ENCODE measurements at places on chromosomes 1 and 21.

- DNase-seq: peak; percentile 50
Measured at GRCh38 chr1:17405898-17406759, 33.3 kb downstream of the RCC2 start.

- DNase-seq: no peak
Measured at GRCh38 chr1:223036479-223036845, 106.6 kb downstream of the TLR5 start.

DNA sequence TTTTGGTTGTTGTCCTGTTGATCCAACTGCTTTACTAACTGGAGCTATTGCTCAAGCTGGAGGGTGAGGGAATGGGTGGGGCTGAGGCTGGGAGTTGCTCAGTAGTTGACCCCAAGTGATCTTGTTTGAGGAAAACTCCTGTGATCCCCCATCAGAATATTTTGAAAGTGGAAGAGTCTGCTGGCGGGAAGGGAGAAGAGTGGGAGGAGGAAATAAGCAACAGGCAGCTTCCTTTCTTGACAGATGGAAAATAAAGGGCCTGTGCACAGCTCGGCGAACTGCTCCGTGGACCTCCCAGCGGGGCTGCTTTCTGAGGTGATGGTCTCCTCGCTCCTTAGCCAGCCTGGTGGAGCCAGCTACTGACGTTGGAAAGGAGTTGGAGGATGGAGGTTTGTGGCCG, 199.1 kb upstream of the LMO4 start:
- DNase-seq: no peak

GRCh38 chr1:151540982-151541377, 871 bp downstream of the TUFT1 start:
- DNase-seq: no peak

GRCh38 chr1:3662080-3662671, 9.9 kb downstream of the TP73 start:
- DNase-seq: no peak

DNA sequence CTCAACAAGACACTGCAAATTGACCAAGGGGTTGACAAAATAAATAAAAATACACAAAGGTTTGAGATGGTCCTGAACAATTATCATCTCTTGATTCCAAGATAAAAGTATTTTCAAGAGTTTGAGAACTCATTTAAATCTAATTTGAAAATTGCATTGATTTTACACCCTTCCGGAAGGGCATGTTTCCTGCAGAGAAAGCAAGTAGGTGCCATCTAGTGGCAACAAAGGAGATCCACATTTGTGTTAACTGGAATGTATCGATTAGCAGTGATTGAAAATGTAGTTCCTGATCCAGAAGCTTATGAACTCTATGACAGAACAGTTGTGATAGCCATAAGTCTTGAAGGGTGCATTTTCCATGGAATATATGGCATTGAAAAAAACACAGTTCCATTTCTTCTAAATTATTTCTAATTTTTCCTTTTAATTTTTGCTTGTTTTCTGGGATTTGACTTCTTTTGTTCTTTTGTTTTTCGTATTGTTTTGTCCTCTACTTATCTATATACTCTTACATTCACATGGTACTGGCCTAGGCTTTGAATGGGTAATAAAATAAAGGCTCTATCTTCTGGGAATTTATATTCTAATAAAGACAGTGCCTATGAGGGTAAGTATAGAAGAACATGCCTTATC, 143.7 kb downstream of the DNM3 start:
- peak; percentile 60 for DNase-seq

DNA sequence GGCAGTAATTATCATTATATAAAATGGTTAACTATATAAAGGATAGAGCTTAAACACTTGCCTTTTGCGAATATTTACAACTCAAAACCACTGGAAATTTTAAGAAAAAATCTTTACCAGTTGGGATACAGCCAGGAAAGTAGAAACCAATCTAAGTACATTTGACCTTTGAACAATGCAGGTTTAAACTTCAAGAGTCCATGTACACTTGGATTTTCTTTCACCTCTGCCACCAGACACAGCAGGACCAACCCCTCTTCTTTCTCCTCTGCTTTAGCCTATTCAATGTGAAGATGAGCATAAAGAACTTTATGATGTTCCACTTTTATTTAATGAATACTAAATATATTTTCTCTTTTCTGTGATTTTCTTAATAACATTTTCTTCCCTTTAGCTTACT, 361.1 kb downstream of the NEGR1 start:
- DNase-seq: no peak

DNA sequence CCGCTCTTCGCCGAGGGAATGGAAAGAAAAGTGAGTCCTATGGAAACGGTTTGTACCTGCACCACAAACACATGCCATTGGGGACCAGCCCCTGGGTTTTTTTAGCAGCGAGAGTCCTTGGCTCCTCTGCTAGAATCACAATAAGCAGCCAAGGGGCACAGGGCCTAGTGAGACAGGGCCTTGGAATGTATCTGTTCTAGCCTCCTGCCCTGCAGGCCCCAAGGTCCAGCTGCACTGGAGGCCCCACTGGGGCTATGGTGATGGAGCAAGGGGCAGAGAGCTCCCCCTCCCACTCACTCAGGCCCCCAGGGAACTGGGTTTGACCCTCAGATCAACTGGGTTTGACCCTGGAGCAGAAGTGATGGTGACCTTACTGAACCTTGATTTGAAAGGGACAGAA, 14.4 kb downstream of the SHISA4 start:
- no peak for DNase-seq

DNA sequence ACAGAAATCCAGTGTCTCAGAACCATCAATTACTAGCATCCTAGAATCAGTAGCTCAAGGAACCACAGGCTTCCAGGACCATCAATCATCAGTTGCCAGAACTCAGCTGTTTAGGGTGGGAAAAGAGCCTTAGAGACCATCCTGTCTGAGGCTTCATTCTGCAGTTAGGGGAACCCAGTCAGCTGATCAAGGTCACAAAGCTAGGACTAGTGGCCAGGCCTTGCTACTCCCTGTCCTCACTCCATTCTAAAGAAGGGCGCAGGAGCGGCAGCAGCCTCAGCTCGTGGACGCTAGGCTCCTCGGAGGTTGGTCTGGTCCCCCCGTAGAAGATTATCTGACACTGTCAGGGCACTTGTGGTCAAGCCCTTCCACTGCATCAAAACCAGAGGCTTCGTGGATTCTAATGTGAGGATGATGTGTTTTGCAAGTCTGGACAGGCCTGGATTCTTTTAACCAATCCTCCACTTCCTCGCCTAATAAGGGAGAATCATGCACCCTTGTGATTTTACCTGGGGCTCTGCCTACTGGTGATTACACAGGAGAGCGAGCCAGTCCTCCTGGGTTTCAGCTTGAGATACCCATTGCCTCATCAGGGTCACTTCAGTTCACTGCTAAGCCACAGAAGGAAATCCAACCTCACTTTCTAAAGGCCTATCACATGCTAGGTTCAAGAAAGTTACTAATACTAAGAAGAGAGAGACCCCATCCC, 41.7 kb upstream of the IFFO2 start:
- no peak for DNase-seq

GRCh38 chr1:153688276-153688675, 9.8 kb downstream of the NPR1 start:
- no peak for DNase-seq

DNA sequence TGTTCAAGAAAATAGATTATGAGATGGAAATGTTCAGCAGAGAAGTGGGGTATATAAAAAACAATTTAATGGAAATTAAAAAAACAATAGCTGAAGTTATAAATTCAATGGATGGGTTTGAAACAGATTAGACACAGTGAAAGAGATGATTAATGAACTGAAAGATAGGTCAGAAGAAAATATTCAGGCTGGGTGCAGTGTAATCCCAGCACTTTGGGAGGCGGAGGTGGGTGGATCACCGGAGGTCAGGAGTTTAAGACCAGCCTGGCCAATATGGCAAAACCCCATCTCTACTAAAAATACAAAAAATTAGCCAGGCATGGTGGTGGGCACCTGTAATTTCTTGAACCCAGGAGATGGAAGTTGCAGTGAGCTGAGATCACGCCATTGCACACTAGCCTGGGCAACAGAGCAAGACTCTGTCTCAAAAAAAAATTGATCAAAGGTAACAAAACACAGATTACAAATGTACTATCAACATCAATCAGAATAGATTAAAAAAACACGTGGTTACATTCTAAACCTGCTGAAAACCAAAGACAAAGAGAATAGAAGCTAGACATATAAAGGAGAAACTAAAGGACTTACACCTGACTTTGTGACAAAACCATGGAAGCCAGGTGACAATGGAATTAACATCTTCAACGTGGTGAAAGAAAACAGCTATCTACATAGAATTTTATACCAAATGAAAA, 4.8 kb upstream of the SUMO3 start:
- no peak for DNase-seq

DNA sequence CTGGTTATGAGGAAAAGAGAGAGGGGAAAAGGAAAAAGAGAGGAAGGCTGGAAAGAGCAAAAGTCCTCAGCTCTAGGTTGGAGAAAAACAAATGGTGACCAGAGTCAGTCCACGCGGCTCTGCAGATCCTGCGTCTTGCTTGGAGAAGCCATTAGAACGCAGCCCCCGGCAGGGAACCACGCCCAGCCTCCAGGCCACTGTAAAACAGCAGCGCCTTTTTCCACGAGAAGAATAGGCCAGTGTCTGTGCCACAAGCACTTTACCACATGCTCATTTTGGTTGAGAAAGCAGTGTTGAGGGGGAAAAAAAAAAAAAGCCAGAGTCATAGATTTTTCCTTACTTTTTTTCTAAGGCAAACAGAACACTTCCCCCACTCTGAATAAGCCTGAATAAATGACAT, 846.9 kb upstream of the ADAMTS5 start:
- DNase-seq: no peak

DNA sequence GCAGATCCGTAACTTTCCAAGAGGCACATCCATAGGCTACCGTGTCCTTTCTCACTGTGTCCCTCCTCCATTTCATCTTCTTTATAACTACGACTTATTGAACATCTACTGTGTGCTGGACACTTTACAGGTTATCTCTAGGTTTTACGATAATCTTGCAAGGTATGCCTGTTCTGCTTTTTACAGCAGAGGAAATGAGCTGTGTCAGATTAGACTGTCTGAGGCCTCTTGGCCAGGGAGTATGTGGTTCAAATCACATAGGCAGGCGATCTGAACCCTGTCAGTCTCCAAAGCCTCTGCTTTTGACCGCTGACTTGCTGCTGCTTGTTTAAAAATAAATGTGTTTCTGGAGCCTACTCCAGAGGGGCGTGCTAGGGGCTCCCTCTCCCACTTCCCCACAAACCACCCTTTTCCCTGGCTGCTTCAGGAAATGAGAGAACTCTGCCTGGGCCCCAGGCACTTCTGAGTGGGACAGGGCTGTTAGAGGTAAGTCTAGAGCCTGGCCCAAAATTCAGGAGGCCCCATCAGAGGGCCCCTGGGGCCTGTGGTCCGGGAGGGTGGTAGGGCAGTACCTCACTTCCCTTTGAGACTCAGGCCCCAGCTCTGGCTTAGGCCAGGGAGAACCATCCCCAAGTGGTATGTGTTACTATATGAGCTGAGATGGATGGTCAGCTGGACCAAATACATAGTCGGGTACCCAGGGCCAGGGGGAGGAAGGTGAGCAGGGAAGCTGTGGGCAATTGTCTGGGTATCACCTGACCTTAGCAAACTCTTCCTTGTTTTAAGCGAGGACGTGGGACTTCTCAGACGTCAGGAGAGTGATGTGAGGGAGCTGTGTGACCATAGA, 4.4 kb downstream of the PSEN2 start:
- DNase-seq: no peak

DNA sequence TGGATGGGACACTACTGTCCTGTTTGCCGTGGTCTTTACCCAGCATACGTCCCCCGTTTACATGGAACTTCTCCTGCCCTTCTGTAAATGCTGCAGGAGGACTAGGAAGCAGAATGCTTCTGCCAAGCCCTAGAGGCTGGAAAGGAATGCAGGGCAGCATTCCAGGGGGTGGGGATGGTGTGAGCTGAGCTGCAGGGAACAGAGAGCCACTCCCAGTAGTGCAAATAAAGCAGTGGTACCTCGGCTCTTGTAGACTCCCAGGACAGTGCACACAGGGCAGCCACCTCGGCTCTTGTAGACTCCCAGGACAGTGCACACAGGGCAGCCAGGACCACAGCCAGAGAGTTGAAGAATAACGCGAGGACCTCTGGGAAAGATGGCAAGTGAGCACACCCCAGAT, 35.4 kb downstream of the PTPRU start:
- no peak for DNase-seq

DNA sequence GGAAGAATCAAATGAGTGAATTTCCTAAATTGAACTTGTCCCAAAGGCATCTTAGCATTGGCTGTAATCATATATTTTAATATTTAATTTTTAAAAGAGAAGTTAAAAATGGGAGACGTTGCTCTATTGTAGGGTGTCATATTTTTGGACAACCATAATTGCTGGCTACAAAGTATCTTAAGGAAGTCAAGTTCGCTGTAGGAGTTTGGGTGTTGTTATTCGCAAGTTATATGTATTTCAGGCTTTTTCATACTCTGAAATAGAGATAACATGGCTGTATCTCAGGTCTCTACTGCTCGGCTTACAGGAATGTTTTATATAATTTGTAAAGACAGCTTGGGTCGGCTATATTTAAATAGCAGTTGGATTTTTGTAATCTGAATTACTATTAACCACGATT, 852 bp downstream of the TMEM50A start:
- no peak for DNase-seq

DNA sequence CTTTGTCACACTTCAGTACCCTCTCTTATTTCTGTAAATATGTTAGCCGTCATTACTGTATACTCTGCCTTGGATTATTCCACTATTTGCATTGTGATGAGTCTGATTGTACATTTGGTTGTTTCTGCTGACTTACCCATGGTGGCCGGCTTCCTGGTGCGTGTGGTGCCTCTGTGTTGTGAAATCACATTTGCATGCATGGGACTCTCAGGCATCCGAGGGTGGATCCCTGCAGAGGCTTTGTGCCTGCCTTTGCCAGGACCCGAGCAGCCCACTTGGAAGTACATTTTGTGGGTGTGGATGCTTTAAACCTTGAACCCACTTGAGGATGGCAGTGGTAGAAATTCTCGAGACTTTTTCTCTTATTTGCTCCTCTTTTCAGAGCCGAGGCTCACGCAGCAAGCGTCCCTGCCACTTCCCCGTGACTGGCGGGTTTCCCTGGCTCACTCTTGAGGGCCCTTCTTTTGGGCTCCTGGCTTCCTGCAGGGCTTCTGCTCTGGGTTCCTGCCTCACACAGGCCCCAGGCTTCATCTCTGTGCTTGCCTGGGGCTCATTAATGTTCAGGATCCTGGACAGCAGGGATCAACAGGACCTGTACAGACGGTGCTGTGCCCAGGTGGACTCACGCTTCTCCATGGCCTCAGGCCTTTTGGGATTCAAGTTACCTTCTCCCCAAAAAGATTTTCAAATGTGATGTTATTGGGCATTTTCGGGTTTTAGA, 36.6 kb downstream of the POFUT2 start:
- DNase-seq: no peak

DNA sequence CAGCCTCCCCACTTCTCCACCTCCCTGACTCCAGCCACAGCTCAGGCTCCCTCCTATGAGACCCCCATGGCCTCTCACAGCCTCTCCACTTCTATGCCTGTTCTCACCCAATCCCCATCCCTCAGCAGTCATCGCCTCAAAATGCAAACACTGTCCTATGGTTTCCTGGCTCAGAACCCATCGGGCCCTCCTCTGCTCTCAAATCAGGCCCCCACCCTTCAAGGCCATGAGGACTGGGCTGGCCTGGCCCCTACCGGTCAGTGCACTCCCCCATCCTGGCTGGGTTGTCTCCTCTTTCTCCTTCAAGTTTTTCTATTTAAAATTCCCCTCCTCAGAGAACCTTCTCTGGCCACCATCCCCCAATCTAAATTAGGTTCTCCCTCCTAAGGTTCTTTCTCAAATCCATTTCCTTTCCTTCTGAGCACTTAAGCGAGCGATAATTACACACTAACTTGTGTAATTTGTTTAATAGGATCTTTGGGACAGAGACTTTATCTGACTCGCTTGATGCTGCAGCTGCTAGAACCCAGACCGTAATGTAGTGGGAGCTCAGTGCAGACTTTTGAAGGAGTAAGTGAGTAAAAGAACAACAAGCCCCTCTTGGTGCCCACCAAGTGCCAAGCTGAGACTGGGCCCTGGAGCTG, 347.2 kb downstream of the MATN1 start:
- no peak for DNase-seq
